Fibroblast of the aortic adventitia (primary cell): ENCODE measurements at places on chromosomes 4 and X. TPM values are rescaled to one million over a fixed set of nuclear protein-coding genes. Genes with fewer than 3 reads are reported as not detected.

The TLR6 gene
- 2.2 and 5.0 TPM in 2 replicates for total RNA-seq

The GYPA gene
- not detected in 2 replicates for total RNA-seq

The SHROOM2 gene
- total RNA-seq = 0.16 TPM in 1 of 2 replicates, not detected in the other

The SRPK3 gene
- total RNA-seq = 0.54 TPM in 1 of 2 replicates, not detected in the other

The FAM241A gene
- total RNA-seq = 0.90 and 5.1 TPM in 2 replicates

The PPARGC1A gene
- total RNA-seq = 0.81 and 15.9 TPM in 2 replicates

The XG gene
- total RNA-seq = 13.8 and 50.4 TPM in 2 replicates

The HS6ST2 gene
- total RNA-seq = under 0.01 TPM in 1 of 2 replicates, not detected in the other

The CCDC110 gene
- 4.2 and 5.4 TPM in 2 replicates for total RNA-seq

The HERC5 gene
- 1.5 and 16.1 TPM in 2 replicates for total RNA-seq

The ADAMTS3 gene
- 5.0 and 20.3 TPM in 2 replicates for total RNA-seq

The DCK gene
- 3.8 and 35.2 TPM in 2 replicates for total RNA-seq

The CORIN gene
- under 0.01 and 0.49 TPM in 2 replicates for total RNA-seq

The AKAP4 gene
- total RNA-seq = under 0.01 TPM in 1 of 2 replicates, not detected in the other

The CLDN2 gene
- total RNA-seq = not detected in 2 replicates

The LYAR gene
- total RNA-seq = 14.0 and 16.4 TPM in 2 replicates

The PDE6B gene
- not detected in 2 replicates for total RNA-seq

The RAB33A gene
- total RNA-seq = 3.0 TPM in 1 of 2 replicates, not detected in the other

The SLC34A2 gene
- total RNA-seq = not detected in 2 replicates

The ARMCX4 gene
- total RNA-seq = 4.0 and 25.4 TPM in 2 replicates

The JAKMIP1 gene
- not detected in 2 replicates for total RNA-seq

The ZCCHC18 gene
- total RNA-seq = 0.27 and 2.4 TPM in 2 replicates

The KLF8 gene
- 0.90 and 1.8 TPM in 2 replicates for total RNA-seq

The TEX11 gene
- not detected in 2 replicates for total RNA-seq

The KLHL15 gene
- 7.0 and 13.2 TPM in 2 replicates for total RNA-seq

The TCP11X2 gene
- total RNA-seq = not detected in 2 replicates

The RBMXL3 gene
- total RNA-seq = not detected in 2 replicates

The SLITRK4 gene
- total RNA-seq = 0.99 and 8.3 TPM in 2 replicates

The FAM133A gene
- 0.45 TPM in 1 of 2 replicates, not detected in the other for total RNA-seq

The HTR2C gene
- total RNA-seq = not detected in 2 replicates

The ERAS gene
- not detected in 2 replicates for total RNA-seq

The CCDC149 gene
- 11.0 and 18.3 TPM in 2 replicates for total RNA-seq

The ARX gene
- total RNA-seq = not detected in 2 replicates

The SOWAHB gene
- not detected in 2 replicates for total RNA-seq

The OTC gene
- total RNA-seq = not detected in 2 replicates

The MAGED4B gene
- total RNA-seq = 10.8 and 23.8 TPM in 2 replicates

The IL1RAPL2 gene
- 0.27 TPM in 1 of 2 replicates, not detected in the other for total RNA-seq

The DEFB131A gene
- not detected in 2 replicates for total RNA-seq

The ANKRD50 gene
- total RNA-seq = 22.2 and 23.4 TPM in 2 replicates

The GAB3 gene
- total RNA-seq = 1.2 and 4.2 TPM in 2 replicates

The LARP7 gene
- total RNA-seq = 47.4 and 105 TPM in 2 replicates

The BEND4 gene
- total RNA-seq = not detected in 2 replicates

The SOX3 gene
- total RNA-seq = not detected in 2 replicates

The NR0B1 gene
- total RNA-seq = 0.90 and 1.7 TPM in 2 replicates

The EPHA5 gene
- total RNA-seq = 30.2 and 50.2 TPM in 2 replicates

The AFM gene
- total RNA-seq = not detected in 2 replicates

The KIF4A gene
- total RNA-seq = 2.7 and 14.5 TPM in 2 replicates

The FOXR2 gene
- not detected in 2 replicates for total RNA-seq

The HTRA3 gene
- 7.6 and 9.6 TPM in 2 replicates for total RNA-seq

The BANK1 gene
- total RNA-seq = 0.41 and 0.54 TPM in 2 replicates

The CXorf38 gene
- total RNA-seq = 2.8 and 10.0 TPM in 2 replicates
